ENCODE measurements at places on chromosomes 12 and 14.

GRCh38 chr12:62533087-62533754, 66.6 kb downstream of the MON2 start:
- DNase-seq = no peak

GRCh38 chr12:132066345-132066685, 77.8 kb downstream of the DDX51 start:
- DNase-seq = no peak

- DNase-seq = no peak
Measured at GRCh38 chr12:38157933-38158401, 158.6 kb upstream of the ALG10B start.

- DNase-seq = peak; percentile 52
Measured at GRCh38 chr14:91873471-91874415, 6.4 kb upstream of the TC2N start.

- DNase-seq = no peak
Measured at GRCh38 chr14:50059763-50060616, 56.4 kb downstream of the VCPKMT start.

DNA sequence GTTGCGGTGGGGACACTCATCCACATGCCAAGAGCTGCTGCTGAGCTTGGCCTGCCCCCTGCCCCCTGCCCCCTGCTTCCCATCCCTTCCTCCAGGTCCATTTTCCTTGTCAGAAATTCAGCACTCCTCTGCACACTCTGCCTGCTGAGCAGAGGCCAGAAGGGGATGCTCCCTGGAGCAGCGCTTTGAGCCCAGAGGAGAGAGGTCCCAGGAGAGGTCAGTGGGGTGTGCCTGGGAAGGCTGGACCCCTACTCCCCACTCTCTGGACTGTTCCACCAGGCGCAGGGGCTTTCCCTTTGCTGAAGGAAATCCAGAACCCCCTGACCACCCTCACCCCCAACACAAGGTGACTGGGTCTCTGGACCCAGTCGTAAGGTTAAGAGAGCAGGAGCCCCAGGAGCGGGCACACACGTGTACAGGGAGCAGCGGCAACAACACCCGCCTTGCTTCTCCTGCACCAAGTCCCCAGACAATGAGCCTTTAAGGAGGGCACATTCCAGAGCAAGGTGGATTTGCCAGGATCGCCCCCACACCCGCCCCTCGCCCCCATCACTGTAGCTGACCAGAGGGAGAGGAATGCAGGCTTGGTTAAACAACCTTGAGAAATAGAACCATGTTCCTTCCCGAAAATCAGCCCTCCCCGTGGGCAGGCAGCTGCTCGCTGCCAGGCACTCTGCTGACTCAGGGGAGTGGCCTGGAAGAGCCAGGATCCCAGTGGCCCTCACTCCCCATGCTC, 30.7 kb downstream of the ISCA2 start:
- DNase-seq = no peak

DNA sequence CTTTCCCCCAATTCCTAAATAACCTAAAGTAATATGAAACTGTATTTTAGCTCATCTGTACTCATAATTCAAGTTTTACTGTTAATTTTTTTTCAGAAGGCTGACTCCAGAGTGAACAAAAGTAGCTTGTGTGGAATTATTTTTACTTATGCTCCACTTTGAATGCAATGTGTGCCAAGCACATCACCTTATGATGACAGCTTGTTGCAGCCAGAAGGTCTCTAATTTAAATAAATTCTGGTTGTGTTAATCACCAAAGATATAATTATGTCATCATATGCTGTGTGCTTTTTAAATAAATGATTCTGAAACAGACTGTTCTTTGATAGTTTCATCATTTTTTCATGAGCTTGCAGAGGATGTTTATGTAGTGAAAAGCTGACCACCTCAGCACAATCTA, 283.1 kb downstream of the TMEM117 start:
- DNase-seq = no peak
